ENCODE measurements at places on chromosomes 11 and 22.

- DNase-seq, result no peak
These were observed 39.1 kb upstream of the GRAMD4 start for GRCh38 chr22:46580940-46581537.

DNA sequence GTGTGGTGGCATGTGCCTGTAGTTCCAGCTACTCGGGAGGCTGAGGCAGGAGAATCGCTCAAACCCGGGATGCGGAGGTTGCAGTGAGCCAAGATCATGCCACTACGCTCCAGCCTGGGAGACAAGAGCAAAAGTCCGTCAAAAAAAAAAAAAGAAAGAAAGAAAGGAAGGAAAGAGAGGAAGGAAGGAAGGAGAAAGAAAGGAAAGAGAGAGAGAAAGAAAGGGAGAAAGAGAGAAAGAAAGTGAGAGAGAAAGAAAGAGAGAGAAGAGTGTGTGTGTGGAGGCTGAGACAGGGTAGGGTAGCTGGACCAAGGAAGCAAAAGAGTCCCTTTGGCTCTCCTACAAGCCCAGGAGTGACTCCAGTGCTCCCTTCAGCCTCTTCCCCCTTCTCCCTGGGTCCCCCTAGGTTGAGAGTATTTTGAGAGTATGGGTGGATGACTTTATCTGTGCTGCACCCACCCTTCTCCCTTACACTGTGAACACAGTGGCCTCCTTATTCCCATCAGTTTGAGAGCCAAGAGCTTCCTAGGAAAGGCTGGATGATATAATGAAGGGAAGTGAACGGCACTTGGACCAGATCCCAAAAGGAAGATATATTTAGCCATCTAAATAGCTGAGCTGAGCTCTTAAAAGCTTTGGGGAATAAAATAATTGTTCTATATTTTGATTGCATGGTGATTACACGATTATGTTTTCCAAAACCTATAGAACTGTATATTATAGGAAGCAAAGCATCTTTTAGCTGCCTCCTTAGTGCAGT lies 9.5 kb upstream of the DENND5A start:
- no peak for DNase-seq

- peak; percentile 53 for DNase-seq
These were observed 25.1 kb downstream of the RSPH14 start for GRCh38 chr22:23116506-23117263.

DNA sequence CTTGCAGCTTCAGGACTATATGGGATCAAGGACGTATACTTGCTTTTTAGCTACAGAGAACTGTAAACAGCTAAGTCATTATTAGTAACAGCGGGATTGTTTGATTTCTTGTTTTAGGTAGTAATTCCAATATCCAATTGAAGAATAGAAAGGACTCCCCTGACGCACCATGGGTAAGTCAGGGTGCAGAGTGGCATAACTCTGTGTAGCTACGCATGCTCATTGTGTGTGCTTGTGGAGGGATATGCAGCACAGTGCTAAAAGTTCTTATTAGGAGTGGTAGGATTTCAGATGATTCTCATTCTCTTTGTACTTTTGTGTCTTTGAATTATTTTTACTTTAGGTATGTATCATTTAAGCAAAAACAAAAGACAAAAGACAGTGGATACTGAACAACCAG lies 7.7 kb upstream of the PEX26 start:
- DNase-seq, result no peak

DNA sequence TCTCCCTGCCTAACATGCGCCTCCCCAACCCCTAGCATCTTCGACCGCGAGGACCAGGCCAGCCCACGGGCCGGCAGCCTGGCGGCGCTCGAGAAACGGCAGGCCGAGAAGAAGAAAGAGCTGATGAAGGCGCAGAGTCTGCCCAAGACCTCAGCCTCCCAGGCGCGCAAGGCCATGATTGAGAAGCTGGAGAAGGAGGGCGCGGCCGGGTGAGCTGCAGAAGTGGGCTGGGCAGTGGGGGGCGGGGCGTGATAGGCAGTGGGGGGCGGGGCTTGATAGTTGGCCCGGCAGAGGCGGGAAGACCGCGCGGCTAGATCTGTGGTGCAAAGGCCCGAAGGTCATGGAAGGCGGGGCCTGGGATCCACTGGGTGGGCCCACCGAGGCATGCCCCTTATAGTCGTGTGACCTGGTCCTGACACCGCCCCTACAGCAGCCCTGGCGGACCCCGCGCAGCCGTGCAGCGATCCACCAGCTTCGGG lies 8.7 kb downstream of the SELENOM start:
- DNase-seq, result peak; percentile 81

- peak; percentile 69 for DNase-seq
These were observed 53.3 kb downstream of the WNT11 start for GRCh38 chr11:76152741-76153570.

DNA sequence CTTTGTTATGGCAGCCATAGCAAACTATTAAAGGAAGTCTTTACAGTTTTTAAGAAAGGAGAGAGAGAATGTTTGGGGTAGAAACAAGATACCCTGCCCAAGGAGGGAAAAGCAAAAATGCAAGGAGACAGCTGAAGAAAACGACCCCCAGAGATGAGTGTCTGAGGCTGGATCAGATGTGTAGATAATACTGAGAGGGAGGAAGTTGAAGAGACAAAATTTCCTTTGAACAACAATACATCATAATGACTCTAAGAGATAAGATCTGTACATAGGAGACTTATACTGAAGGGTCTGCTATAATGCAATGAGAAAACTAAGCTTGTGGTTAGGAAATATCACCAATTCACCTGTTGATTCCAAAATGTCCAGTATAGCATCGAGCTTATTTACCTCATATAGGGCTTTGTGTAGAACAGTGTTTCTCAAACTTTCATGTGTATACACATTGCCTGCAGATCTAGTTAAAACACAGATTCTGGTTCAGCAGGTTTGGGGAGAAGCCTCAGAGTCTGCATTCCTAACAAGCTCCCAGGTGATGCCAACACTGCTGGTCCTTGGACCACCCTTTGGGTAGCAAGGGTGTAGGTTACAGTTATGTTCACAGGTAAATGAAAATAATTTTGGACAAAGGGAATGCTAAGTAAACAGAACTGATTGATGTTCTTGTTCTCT lies 5.8 kb upstream of the CEP295 start:
- no peak for DNase-seq

DNA sequence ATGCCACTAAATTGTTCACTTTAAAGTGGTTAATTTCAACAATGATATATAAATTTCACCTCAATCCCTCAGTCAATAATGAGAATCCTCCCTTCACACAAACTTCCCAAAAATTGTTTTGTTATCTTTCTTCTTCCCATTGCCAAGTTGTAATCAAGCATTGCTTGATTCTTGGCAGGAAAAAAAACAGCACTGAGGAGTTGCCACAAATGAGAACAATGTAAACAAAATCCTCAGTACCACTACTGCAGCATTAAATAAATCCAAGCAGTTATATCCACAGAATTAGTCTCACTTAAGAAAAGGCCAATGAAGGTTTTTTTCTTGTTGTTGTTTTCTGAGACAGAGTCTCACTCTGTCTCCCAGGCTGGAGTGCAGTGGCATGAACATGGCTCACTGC lies 38.2 kb downstream of the FAM168A start:
- DNase-seq, result no peak

- no peak for DNase-seq
These were observed 7.5 kb upstream of the ANKRD13D start for GRCh38 chr11:67281552-67282150.

DNA sequence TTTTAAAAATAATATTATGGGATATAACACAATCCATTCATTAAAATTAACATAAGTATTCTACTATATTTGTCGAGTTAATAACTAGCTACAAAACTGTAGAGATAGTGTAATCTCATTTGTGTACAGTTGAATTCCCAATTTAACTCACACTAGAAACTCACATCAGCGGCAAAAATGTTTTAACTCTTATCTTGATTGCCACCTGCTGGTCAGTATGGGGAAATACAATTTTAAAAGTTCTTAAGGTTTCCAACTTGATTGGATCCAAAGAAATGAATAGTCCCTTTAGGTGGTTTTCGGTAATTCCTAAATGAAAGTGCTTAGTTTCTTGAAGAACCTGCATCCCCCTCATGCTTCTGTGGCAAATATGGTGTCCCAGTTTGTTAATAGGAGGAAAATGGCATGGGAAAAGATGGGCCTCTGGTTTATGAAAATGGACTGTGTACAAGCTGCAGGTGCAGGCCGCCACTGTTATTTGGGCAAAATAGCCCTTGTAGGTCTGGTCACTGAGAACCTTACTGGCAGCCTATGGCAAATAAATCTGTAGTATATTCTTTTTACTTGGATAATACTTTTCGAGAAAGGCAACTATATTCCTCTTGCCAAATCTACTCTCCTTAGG lies 33.7 kb upstream of the SLC17A6 start:
- peak; percentile 33 for DNase-seq

DNA sequence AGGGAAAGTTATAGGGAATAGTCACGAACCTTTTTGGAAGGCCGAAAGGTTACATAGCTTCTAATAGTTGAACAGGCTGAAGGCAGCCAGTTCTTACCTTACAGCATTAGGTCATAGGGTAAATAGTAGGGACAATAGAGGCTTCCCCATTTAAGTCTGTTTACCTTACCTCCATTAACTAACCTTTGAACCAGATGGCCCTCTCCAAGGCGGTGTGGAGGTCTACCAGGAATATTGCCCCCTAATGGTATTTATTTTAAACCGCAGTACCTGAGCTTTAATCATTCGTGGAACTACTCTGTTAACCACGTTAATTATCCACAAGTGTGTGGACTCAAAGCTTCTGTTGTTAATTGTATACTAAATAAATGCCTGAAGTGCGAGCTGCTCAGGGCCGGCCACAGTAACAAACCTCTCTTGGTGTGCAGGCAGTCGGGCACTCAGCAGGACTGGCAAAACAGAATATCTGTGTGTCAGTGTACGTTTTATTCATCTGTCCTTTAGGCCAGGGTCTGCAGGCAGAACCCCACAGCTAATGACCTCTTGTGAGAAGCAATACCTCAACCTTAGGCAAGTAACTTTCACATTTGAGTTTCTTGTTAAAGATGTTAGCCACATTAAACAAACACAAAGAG lies 81.7 kb downstream of the PRCP start:
- peak; percentile 58 for DNase-seq

DNA sequence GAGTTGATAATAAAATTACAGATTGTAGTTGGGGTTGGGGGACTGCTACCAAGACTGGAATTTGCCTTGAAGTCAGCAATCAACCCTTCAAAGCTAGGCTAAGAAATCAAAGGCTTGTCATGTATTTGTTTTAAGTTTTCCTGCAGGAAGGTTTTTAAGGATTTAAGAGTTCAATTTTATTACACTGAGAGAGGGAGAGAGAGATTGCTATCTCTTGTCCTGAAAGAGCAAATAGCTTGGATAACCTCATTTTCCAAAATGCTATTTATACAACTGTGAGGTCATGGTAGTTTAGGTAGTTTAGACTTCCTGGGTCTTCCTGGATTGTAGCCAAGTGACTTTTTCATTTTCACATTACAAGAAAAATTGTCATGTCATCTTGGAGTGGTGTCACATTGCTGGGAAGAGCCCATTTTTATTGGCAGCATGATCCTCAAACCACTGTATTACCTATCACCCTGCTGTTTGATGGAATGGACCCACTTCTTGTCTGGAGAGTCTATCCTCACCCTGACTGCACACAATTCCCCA lies 10.1 kb upstream of the PRSS23 start:
- no peak for DNase-seq

DNA sequence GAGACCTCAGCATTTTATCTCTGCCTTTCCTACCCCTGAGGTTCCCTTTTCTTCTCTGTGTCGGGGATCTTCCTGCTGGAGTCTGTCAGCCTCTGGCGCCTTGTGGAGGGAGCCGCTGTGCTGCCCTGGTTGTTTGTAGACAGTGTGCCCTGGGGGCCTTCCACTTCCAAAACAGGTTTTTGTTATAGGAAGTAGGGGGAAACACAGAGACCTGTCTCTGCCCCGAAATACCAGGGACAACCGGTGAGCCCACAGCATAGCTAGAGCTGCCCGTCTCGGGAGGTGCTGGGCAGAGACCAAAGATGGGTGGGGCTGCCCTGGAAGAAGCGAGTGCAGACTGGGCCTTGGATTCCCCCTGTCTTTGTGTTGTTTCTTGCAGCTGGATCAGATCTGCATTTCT lies 8.0 kb downstream of the NCAPH2 start:
- no peak for DNase-seq

GRCh38 chr11:63670433-63671321 lies 499 bp downstream of the ATL3 start:
- peak; percentile 54 for DNase-seq

DNA sequence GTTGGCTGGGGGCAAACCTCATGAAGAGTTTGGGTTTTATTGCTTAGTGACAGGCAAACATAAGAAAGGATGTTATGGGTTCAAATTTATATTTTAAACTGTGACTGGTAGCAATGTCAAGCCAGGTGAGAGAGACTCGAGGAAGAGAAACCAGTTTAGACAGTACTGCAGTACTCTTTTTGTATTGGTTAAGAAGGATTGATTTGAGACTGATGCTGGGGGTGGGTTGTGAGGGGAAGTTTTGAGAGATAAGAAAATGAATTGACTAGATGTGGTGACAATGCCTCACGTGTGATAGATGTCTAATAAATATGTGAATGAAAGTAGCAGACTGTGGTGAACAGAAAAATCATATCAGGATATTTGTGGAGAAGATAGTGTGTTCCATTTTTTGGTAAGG lies 142.4 kb downstream of the DDX10 start:
- no peak for DNase-seq

DNA sequence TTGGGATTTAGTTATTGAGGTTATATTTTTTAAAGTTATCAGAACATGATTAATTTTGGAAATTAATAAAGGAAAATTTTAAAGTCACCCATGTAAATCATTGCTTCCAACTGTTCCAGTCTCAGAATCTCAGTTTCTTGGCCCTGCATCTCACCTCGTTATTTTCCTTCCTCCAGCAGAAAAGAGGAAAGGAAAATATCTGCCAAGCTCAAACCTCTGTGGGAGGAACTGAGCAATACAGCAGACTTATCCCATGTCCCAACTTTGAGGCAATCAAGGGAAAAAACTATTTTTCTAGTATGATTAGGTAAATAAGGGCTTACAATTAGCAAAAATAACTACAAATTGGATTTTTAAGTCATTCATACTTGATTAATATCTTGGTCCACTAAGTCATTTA lies 30.1 kb downstream of the ELMOD1 start:
- no peak for DNase-seq

GRCh38 chr11:115961159-115962003 lies 457.2 kb upstream of the CADM1 start:
- DNase-seq, result peak; percentile 36

DNA sequence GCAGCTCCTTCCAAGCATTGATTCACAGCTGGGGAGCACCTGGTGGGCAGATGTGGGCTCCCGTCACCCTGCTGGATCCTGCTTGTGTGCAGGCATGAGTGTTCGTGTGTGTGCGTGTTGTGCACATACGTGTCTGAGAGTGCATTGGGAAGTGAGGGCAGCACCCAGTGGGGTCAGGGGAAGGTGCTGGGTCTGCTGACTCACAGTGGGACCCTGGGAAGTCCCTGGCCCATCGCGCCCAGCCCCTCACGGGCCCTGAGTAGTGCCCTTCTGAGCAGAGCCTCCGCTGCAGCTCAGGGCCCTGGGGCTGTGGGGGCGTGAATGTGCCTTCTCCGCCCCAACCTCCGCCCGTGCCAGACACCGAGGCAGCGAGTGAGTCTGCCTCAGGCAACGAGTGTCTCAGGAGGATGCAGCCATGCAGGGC lies 36.8 kb downstream of the WNT11 start:
- DNase-seq, result peak; percentile 29

GRCh38 chr22:42994917-42995562 lies 19.9 kb downstream of the PACSIN2 start:
- no peak for DNase-seq

- DNase-seq, result no peak
These were observed 11.1 kb downstream of the CASP4 start for GRCh38 chr11:104957280-104957679.

GRCh38 chr11:114057605-114058004 lies 1.9 kb upstream of the ZBTB16 start:
- no peak for DNase-seq

All from mesendoderm (in vitro differentiated cells).